Ureter (tissue), 1 donor: ENCODE measurements at places on chromosomes 2 and 18. TPM values are rescaled to one million over a fixed set of nuclear protein-coding genes. Genes with fewer than 3 reads are reported as not detected.

Gene ALPI
- total RNA-seq, result not detected

Gene SERPINB11
- not detected for total RNA-seq

Gene CERKL
- 0.29 TPM for total RNA-seq

Gene DES
- total RNA-seq, result 1,211 TPM

Gene CYP26B1
- total RNA-seq, result 1.1 TPM

DNA sequence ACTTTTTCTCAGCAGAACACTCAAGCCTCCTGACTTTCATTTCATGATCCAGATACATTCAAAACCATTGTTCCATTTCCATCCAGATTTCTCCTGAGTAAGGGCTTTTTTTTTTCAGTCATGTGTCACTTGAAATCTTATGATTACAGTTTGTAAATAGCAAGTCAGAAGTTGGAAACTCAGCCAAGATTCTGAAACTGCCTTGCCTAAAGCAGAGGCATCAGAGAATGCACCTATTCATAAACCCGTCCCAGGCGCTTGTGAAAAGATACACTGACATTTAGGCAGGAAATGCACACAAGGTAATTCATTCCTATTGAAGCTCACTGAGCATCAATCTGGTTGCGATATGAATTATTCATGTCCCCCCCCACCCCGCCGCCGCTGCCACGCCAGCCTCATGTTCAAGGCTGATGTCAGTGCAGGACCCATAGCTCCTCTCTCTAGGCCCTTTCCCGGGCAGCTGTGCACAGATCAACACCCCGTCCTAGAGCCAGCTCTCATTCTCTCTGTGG lies 30.4 kb upstream of the MGAT4A start:
- no peak for DNase-seq

DNA sequence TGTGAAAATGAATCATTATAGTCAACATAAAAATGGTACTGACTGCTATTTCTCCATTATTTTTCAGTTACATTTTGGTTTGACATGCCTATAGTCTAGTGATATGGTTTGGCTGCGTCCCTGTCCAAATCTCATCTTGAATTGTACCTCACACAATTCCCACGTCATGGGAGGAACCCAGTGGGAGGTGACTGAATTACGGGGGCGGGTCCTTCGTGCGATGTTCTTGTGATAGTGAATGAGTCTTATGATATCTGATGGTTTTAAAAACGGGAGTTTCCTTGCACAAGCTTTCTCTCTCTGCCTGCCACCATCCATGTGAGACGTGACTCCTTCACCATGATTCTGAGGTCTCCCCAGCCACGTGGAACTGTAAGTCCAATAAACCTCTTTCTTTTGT lies 70.3 kb downstream of the BAZ2B start:
- DNase-seq, result no peak

DNA sequence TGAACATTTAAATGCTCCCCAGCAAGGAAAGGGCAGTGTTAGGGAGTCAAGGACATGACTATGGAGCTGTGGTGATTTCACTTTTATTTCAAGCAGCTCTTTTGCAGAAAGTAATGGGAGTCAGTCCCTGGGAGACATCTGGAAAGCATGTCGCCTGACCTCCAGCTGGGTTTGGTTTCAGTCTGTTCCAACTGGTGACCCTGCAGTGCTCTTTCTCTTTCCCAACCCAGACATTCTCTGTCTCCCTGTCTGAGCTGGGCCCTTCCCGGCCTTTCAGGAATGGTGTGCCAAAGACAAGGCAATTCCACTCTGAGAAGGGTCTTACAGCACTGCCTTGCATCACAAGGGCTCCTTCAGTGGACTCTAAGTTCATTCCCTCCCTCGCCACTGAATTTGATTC lies 323.2 kb downstream of the OSR1 start:
- peak; percentile 47 for DNase-seq

DNA sequence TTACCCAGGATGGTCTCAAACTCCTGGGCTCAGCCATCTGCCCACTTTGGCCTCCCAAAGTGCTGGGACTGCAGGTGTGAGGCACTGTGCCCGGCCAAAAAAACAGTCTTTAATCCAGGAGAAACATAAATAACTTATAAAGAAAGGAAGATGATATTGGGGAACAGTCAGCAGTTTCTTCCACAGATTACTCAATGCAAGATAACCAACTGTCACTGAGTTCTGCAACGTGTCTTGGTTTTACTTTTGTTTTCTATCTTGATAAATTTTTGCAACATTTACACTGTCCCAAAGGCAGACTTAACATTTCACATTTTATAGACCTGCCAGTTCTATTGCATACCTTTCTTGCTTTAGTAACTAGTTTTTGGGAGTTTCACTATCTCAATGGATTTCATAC lies 71.1 kb downstream of the ANKRD44 start:
- DNase-seq, result no peak

GRCh38 chr18:45774065-45774521 lies 50.1 kb downstream of the SLC14A1 start:
- no peak for DNase-seq

GRCh38 chr2:128284037-128284441 lies 34.6 kb downstream of the HS6ST1 start:
- DNase-seq, result no peak

DNA sequence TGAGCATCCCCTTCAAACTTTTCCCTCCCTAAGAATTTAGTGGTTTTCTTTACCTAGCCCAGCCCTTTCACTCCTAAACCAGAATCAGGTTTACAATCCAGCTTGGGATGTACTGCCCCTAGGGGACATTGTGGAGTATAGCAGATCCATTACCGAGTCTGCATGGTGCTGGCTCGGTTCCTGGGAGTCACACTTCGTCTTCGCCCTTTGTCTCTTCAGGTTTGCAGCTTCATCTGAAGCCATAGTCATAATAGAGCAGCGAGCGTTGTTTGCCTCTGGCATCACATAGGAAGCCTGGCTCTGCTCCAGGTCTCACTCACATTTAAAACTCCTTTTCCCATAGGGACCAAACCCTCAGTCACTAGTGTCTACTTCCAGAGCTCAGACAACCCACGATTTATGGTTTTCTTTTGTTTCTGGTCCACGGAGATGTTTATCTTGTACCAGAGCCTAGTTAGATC lies 16.8 kb upstream of the LYPD6 start:
- DNase-seq, result no peak

DNA sequence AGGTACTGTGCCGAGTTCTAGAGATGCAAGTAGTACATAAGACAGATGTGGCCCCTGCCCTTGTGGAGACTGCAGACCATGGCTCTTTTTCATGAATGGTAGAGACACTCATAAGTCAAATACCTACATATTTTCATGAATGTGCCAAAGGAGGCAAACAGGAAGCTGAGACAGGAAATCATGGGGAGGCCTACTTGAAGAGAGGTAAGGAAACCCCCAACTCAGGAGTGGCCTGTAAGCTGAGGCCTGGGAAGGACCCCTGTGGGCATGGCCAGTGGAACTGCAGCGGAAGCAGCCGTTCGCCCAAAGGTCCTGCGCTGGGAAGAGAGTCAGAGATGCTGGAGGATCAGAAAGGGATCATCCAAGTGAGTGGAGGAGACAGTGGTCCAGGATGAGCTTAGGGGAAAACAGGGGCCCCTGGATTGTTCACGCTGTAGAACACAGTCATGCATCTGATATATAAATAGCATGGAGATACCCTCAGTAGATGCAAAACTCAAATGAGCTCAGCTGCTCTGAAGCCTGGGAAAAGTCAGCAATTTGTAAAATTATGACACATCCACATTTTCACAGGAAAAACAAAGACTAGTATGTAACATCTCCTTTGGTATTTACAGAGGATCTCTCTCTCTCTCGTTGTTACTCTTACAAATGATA lies 228.9 kb downstream of the NEDD4L start:
- DNase-seq, result no peak

DNA sequence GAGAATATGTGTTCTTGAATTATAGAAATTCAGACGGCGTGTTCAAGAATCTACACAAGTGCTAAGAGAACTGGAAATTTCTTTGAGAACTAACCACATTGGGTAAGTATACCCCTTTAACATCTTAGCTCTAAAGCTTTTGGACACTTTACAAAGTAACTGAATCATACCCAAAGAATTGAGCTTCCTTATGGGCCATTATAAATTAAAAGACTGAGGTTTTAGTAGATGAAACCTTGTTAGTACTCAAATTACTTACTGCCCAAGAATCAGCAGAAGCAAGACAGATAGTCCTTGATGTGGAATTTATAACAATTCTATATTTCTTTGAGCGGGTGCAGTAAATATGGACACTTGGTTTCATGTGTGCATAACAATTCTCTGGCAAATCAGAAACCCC lies 168.3 kb downstream of the PRPF40A start:
- DNase-seq, result no peak

DNA sequence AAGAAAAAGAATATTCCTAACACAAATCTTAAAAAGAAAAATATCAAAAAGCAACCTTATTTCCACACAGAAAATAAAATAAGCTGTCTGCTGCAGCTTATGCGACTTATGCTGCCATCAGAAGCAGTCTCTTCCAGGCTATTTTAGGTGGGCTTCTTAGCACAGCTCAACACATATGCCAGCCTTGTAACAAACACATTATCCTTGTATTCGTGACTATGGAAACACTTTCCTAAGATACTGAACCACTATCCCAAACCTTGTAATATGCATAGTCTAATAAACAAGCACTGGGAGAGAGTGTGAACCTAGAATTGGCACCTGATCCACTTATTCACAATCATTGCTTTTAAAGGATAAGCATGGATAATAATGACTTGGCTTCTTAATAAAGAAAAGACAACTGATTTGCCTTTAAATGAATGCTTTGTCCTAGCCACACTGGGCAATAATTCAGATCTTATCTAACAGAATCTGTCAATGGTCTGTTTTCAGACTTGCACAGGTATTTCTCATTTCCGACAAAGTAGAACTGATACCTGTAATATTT lies 40.0 kb upstream of the RNU4ATAC start:
- no peak for DNase-seq

- DNase-seq, result no peak
These were observed 36.2 kb upstream of the YES1 start for GRCh38 chr18:848062-848861.

DNA sequence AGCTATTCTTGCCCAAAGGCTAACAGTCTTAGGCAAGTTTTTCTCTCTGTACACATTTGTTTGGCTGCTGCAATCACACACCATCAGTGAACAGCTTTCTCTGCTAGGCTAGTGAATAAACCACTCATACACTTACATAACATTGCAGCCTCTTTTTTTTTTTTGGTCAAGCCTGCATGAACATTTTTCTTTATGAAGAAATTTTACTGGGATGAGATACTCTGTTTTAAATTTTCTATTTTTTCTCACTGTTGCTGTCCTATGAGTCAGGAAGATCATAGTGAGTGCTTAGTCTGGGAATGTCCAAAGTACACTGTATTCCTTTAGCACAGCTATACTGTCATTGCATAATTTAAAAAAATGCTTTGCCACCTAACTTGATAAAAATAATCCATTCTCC lies 58.5 kb downstream of the ROCK1 start:
- no peak for DNase-seq

- DNase-seq, result peak; percentile 59
These were observed 566 bp upstream of the CMPK2 start for GRCh38 chr2:6866275-6866671.

DNA sequence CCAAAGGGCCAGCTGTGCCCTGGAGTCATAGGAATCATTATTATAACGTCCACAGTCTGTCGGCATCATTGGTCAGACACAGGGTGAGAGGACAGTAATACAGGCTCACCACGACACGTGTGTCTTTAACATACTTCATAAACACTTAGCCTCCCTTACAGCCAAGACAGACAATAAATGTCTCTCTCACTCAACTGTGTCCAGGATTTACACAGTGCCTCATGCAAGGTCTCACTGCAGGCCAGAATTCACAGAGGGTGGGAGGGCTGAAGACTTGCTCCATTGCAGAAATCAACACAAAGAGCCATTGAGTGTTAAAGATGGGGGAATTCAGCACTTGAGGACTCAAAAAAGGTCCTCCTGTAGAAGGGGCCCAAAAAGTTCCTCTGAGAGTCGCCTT lies 210.5 kb downstream of the BCL2 start:
- DNase-seq, result no peak

DNA sequence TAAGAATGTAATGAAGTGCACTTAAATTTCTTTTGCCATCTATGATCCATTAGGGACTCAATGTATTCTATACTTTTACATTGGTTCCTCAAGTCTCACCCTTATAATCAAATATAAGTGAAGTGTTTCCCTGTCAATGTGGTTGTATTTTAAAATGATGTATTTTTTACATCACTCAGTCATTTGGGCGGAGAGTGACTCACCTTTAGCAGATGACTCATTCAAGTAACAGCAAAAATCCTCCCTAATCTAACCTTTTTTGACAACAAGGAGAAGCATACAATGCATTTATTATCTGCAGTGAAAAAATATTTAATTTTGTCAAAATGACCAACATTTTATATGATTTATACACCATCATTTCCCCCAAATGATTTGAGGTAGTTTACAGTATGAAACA lies 94.4 kb downstream of the FANCL start:
- no peak for DNase-seq

- no peak for DNase-seq
These were observed 104.5 kb upstream of the CAVIN2 start for GRCh38 chr2:191951376-191951775.
